ENCODE measurements at places on chromosomes 2 and 18. TPM values are rescaled to one million over a fixed set of nuclear protein-coding genes. Genes with fewer than 3 reads are reported as not detected.

Gene DPP4
- polyA plus RNA-seq, result 0.20 TPM

Gene CYP1B1
- polyA plus RNA-seq, result 1.3 TPM

DNA sequence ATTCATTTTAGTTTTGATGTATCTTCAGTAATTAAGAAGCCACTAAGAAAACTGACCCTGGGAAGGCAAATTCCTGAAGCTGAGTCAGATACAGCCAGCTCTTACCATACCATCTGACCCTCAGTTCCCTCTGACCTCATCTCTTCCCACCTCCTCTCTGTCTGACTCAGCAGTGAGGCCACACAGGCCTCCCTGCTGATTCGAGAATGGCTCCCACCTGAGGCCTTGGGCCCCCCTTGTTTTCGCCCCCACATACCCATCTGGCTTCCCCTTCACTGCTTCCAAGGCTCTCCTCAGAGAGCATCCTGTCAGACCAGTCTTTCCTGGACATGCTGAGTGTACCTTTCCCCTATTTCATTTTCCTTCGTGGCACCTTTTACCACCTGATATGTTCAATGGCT lies 71.0 kb upstream of the CYP1B1 start:
- DNase-seq, result no peak

- DNase-seq, result peak; percentile 50
These were observed 651 bp downstream of the STK17B start for GRCh38 chr2:196170606-196171247.

DNA sequence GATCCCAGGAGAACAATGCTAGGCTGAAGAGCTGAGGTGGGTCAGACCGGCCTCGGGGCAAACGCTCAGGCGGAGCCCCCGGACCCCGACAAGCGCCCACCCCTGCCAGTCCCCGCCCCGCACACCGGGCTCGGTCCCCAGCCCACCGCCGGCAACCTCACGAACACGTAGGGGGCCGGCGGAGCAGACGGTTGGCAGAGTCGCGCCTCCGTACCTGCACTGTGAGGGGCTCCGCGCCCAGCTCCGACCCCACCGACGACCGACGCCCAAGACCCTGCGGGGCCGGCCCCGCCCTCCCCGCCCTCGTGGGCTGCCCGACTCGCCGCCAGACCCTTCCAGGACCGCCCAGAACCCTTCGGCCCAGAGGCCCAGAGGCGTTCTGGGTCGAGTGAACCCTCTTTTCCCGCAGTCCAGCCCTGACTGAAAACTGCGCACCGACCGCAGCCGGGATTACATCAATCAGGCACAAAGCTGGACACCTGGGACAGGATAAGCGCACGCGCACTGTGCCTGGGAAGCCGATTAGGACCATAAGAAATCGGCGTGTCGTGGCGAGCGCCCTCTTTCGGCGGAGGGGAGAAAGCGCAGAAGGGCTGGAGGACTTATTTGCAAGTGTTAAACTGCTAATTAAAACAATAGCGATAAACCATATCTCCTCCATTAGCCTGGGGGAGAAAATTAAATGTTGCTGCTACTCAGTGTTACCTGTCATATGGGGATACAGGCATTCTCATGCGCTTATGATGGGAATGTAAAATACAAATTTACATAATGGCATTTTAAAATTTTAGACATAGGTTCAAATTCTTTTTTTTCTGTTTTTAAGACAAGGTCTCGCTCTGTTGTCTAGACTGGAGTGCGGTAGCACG lies 11.7 kb upstream of the DCTN1 start:
- DNase-seq, result peak; percentile 96

Data from brain (organoid and tissue), 16 donors.